Natural killer cell (primary cell): ENCODE measurements at places on chromosomes 12 and 14.

DNA sequence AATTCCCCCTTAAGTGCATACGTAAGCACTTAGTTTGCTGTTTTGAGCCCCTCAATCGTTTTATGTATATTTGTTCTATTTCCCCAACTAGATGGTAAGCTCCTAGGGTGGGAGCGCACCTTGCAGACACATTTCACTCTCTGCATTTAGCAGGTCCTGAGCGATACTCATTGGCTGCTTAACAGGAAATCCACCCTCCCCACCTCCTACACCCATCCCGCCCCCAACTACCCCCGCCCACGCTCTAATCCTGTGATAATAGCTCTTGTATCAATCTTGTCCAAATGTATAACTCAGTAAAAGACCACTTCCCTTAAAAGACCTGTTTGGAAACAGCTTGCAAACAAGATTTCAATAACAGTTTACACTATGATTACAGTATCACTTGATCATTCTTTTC is 8.1 kb downstream of the LPAR5 start:
- DNase-seq = peak; percentile 83

GRCh38 chr12:107973950-107974349 is 155.1 kb upstream of the WSCD2 start:
- DNase-seq = no peak

DNA sequence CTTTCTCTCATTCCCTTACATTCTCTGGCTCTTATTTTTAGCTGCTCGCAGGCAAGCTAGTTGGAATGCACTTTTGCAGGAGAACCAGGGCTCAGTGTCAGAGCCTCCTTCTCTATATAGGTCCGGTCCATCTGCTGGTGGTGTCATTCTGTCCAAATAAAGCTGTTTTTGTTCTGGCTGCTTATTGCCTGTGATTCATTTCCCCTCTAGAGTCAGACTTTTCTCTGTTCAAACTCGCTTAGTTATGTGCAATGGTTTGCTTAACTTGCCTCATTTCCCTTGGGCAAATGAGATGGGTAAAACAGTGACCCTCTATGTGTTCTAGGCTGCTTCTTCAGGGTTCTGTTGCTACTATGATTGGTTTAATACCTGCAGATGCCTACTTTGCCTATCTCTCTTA is 2.9 kb downstream of the SMARCD1 start:
- no peak for DNase-seq

GRCh38 chr12:15863984-15864383 is 18.2 kb upstream of the STRAP start:
- DNase-seq = no peak

- DNase-seq = peak; percentile 60
Observed at GRCh38 chr12:8996682-8997405, 7.5 kb downstream of the KLRG1 start.

DNA sequence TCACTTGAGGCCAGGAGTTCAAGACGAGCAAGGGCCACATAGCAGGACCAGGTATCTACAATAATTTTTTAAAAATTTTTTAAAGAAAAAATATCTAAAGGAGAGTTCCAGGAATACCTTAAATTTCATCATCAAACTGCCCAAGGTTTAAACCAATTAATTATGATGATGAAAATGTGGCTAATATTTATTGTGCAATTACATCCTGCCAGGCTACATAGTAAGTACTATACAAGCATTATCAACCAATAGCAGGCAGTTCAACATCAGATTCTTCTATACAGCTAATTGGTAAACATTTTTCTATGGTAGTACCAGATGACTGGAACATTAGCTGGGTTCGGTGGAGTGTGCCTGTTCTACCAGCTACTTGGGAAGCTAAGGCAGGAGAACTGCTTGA is 24.4 kb downstream of the DENND5B start:
- DNase-seq = no peak

- DNase-seq = no peak
Observed at GRCh38 chr14:92637228-92637627, 111.2 kb downstream of the LGMN start.

DNA sequence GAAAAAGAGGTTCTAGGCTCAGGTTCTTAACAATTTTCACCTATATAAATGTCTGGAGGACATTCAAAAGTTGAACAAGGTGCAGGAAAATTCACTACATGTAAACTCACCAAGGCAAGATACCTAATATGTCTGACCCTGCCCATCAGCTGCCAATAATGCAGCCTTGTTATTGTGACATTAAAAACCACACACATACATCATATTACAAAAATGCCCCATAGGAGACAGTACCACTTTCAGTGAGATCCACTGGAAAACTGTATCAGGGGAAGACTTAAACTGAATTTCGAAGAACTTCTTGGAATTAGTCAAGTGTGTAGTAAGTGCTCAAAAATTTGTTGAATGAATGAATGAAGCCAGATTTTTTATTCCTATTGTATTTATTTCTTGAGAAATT is 83.1 kb downstream of the KICS2 start:
- DNase-seq = no peak

DNA sequence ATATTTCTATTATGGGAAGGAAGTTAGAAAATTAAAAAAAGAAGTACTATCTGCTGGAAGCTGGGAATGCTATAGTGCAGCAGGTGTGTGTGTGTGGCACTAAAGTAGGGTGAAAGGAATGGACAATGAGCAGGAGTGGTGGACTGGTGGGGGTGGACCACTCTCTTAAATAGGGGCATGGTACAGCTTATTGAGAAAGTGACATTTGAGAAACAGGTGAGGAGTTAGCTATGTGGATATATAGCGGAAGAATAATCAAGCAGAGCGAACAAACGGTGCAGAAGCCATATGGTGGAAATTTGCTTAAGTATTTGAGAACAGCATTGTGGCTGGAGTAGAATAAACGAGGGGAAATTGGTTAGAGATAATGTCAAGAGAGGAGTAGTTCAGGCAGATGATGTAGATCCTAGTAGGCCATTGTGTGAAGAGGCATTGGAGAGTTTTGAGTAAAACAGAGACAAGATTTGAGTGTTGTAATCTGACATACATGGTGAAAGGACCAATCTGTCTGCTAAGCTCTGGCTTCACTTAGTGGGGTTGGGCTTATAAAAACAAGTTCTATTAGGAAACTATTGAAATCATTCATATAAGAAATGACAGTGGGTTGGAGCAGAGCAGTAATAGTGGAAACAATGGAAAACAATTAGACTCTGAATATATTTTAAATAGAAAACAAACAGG is 149.2 kb upstream of the SYT10 start:
- no peak for DNase-seq

DNA sequence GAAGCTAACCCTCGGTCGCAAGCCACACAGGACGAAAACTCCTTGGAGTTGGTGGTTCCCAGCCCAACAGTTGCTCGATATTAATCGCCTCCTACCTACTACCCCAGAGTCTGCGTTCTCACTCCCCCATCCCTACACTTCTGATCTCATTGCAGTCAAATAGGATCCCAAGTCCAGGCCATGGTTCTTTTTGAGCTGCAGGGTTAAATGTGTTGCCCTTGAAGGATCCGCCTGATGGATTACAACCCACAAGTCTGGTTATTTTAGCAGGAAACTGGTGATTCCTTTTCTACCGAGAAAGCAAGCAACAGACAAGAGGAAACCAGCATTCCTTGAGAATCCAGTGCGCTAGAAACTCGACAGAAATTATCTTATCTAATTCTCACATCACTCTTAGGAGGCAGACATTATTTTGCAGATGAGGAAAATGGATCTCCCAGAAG is 785 bp upstream of the NIN start:
- no peak for DNase-seq

DNA sequence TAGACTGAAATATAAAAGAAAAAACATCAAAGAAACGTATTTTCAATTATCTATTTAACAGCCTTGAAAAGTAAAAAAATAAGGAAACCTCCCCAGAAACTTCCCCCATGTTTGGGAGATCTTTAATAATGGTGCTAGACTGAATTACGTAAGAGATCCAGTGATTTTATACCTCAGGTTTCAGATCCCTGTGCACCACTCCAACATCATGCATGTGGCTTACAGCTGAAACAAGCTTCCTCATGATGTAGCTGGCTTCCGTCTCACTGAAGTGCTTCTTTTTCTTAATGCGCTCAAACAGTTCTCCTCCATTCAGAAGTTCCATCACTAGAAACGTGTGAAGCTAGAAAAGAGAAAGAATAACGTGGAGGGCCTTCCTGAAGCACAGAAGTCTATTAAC is 78.0 kb upstream of the TTC7B start:
- DNase-seq = no peak

DNA sequence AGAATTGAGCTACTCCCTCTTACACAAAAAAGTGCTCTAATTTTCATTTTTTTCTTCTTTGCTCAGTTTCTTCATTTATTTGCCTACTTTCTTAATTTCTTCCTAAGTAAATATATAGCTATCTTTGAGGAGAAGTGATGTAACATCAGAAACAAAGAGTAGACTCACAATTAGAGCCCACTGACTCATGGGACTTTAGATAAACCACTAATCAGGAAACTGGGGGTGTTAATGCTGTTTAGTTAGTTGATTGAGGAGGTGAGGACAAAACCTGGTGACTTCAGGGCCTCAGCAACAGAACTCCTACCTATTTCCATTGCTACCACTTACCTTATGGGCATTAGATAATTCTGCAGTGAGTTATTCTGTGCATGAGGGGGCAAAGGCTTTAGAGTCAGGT is 151.7 kb downstream of the MON2 start:
- DNase-seq = no peak

DNA sequence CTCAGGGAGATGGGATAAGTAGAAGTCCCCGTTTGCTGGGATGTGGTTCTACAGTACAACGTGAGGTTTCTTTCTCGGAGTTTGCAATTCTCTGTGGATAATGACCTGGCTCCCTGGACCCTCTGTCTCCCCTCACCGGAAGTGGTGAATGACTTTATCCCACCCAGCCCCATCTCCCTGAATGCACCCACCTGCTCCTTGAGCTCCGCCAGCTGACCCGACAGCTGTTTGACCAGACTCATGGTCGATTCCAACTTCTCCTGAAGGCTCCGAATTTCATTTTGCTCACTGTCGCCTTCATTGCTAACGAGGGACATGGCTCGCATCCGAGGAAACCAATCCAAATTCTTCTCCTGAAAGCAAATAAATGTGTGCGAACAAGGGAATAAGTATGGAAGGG is 144.6 kb downstream of the SSPN start:
- DNase-seq = no peak

- DNase-seq = no peak
Observed at GRCh38 chr12:121087467-121088194, 45.0 kb upstream of the P2RX7 start.

DNA sequence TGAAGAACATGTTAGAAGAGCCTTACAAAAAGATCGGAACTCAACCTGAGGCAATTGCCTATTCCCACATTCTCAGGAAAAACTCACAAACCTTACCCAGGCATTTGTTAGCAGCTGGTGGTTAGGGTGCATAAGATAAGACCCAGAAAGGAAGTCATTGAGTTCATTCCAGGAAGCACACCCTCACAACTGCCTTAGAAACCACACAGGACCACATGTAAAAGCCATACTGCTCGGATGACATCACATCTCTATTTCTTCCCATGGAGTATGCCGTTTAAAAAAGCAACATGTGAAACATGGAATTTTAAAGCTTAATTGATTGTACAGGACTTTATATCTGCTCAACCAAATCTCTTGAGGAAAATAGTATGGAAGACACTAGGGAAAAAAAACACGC is 411.2 kb downstream of the DAD1 start:
- peak; percentile 53 for DNase-seq

GRCh38 chr14:41605550-41606281 is 960 bp upstream of the LRFN5 start:
- DNase-seq = no peak

DNA sequence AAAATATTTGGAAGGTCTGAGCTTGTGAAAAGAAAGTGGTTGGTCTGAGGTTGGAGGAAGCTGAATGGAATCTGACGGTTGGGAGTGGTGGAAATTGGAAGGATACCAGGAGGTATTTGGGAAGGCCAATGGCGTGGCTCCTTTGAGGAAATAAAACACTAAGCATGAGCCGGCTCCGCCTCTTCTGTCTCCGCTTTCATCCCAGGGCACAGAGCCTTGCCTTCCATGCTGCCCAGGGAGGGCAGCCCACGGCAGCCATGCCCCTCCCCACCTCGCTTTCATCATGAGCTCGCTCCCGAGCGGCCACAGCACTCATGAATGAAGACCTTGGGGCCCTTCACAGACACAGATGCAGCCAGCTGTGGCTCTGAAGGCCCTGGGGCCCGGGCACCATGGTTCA is 36.2 kb downstream of the HSP90AA1 start:
- DNase-seq = no peak

DNA sequence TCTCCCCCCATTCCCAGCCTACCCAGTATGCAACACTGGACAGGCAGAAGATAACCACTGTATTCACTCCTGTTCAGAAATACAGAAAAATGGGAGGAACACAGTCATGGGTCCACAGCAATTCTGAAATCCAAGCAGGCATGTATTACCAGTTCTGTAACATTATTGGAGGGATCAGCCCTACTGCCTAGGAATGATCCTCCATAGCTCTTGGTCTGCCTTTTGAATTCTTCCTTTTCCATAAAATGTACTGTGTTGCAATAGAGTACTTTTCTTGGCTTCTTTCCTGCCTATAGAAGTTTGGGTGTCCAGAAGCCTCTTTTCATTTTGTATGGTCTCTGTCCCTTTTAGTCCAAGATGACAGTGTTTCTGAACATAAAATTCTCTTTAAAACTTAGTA is 46.5 kb downstream of the SPATS2 start:
- DNase-seq = no peak

DNA sequence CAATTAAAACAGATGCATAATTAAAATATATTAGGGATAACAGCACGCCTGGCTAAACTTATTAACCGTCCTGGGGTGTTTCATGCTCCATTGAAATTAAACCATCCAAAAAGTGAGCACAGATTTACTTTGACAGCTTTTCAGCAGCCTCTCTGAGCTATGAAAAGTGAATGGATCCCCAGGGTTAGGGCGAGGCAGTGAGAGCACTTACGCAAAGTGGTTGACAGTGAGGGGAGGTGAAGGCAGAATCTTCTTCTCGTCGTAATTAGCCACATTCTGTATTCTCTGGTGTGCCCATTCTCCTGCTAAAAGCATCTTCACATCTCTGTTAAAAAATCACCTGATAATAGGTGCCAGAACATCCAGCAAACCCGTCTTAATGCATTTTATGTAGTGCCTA is 1.9 kb downstream of the TMTC2 start:
- no peak for DNase-seq

DNA sequence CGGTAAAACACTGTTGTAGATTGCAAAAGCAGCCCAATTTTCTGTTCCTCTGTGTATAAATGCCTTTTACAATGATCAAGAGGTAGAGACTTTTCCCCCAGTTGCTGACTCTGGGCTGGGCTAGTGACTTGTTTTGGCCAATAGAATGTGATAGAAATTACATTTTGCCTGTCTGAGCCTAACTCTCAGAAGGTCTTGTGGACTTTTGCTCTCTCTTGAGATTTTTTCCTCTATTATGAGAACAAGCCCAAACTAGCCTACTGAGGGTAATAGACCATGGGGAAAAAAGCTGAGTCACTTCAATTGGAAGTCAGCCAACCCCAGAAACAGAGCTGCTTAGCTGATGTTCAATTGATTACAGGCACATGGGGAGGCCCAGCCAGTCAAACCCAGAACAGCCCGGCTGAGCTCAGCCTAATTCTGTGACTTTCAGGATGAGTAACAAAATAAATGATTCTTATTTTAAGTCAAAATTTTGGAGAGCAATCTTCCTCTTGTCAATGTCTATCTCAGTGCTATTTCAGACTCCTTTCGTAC is 61.4 kb downstream of the MYF5 start:
- no peak for DNase-seq
